ENCODE measurements at places on chromosomes 6 and 20.
A peak's percentile ranks its signal among the peaks of the same experiment; 100 is the strongest.

DNA sequence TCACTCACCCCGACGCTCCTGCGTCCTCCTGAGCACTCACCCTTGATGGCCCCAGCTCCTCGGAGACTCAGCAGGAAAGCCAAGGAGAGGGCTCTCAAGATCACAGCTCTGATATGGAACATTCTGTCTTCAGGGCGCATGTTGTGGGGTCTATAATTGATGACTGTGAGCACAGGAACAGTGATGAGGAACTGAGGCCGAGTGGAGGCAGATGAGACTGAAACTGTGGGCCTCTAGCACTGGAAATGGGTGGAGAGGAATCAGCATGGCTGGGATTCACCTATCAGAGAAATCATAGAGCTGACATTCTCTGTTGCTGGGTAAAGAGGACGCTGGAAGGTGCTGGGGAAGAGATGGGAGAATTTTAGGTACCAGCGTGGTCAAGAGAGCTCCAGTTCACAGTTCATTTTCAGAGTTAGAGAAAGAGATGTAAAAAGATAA is at the start of gene HLA-DPA1:
HLA-DPA1 (minus strand) TSS at position 219 of the 441 bp plus-strand sequence.
- peak; percentile 8 for DNase-seq

DNA sequence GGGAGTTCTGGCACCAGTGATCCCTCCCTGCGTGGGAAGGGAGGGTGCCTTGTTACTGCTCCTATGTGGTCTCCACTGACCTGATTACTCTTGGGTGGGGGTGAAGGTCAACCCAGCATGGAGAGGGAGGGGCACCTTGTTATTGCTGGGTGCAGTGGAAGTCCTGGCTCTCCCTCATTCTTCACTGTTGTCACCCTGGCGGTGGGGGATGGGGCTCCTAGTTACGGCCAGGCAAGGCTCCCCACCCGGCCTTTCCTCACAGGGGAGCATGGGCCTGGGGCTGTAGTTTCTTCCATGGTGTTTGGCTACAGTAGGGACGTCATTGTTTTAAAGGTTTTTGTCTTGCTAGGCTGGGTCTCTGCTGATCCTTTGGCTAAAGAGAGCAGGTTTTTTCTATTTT is 40.8 kb downstream of the PACSIN1 start:
- no peak for DNase-seq

DNA sequence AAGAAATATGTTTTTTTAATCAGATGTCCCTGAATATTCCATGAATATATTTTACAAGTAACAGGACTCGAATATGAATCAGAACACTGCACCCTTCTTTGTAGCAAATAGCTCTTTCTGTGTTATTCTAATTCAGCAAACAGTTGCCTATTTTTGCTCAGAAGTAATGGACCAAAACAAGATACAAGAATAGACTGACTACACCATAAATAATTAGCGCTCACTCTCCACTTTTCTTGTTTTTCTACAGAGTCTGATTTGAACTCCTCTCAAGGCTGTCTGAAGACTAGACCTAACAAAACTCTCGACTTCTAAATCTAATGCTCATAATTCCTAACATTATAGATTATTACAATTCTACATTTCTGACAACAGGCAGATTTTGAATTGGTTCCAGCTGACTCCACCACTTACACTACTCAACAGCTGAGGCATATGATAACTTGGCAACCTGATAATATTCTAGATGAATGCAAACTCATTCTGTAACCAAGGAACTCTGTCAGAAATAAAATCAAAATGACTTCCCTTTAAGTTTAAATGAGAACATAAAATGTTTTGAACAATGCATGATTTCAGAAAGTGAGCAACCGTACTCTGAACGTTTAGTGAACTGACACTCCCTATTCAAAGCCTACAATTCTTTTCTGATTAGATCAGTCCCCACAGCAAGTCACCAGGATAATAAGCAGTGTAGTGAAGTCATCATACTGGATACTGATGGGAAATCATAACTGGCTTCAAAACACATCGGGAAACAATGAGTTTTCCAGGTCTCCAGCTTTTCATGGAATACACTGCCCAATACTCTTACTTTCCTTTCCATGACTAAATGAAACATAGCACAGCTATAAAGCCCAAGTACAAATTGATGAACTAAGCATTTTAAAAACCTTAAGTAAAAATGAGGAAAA is 114.2 kb upstream of the BEND6 start:
- DNase-seq: no peak

DNA sequence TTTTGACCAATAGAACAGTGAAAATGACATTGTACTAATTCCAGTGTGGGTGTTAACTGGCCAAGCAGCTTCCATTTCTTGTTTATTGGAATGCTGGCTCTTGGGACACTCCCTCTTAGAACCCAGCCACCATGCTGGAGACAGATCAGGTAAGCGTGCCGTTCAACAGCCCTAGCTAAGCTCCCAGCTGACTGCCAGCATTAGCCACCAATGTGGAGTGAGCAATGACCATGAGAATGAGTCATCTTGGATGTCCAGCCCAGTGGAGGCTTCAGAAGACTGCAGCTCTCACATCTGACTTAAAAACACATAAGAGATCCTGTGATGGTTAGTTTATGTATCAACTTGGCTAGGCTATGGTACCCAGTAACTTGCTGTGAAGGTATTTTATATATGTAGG is 3.0 kb upstream of the LINC00237 start:
- DNase-seq: no peak

DNA sequence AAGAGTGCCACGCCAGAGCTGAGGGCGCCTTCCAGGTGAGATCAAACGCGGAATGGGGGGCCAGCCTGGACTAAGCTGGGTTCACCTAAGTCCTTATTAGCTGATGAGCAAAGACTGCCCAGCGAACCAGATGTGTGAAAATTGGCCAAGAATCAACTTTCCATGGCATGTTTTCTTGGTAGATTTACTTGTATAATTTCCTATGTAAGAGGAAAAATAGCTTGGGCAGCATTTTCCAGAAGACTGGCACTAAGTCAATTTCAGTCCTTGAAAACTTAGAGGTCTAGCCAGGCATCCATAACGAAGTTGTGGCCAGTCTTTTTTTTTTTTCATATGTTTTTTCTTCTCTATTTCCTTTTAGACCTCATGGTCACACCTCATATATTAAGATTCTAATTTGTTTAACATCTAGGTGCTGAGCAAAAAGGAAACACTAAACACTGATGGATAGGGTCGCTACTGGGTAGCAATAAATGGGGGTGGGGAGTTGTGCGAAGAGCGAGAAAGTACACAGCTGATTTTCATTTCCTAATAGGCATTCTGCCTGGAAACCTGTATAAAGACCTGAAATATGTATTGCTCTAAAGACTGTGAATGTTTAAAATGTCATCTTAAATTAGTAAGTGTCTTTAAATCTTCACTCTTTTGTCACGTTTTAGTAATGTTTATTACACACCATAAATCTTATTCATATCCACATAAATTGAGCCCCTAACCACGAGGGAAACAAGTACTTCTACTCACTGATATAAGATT is 188.8 kb downstream of the CD83 start:
- no peak for DNase-seq

- no peak for DNase-seq
Measured at GRCh38 chr20:58605292-58606065, 45.6 kb upstream of the STX16 start.

- DNase-seq: no peak
Measured at GRCh38 chr6:37985355-37985754, 165.8 kb downstream of the ZFAND3 start.

- no peak for DNase-seq
Measured at GRCh38 chr20:50126662-50127061, 13.7 kb upstream of the UBE2V1 start.

- peak; percentile 54 for DNase-seq
Measured at GRCh38 chr6:111992851-111993250, 61.1 kb upstream of the CCN6 start.

GRCh38 chr6:157304899-157305663 is 18.2 kb downstream of the TMEM242 start:
- DNase-seq: no peak

DNA sequence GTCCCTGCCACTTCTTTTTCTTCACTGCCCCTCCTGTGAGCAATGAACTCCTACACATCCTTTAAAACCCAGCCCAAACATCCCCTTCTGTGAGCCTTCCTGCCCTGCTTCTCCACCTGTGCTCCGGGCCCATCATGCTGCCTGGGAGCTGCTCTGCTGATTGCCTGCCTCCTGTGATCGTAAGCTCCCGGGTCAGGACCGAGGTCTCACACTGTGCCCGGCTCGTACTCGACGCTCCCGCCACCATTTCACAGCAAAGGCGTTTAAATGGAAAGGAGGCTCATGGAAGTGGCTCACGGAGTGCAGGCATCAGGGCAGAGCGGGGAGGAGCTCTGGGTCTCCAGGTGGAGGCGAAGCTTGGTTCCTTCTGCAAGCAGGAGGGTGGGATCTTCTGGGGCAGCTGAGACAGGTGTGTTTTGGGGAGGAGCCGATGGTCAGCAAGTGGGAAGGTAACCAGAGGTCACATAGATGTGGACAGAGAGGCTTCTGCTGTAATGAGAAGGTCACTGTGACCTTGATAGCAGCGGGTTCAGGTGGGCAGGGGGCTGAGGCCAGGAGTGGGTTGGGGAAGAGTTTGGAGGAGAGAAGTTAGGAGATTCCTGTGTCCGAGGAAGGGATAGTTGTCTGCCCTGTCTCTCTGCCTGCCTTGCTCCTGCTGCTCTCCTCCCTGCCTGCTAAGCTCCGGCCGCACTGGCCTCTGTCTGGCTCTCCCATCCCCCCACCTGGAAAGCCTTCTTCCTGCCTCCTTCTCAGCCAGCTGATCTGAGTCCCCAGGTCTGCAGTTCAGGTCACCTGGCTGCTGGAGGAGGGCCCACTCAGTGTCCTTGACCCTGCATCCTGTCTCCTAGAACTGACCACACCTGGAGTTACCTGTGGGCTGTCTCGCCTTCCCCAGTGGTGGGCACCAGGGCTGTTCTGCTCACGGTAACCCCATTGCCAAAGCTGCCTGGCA is 52.7 kb upstream of the FRMD1 start:
- DNase-seq: no peak

- no peak for DNase-seq
Measured at GRCh38 chr20:49925901-49926454, 10.2 kb upstream of the RNF114 start.
